ENCODE measurements at places on chromosomes 1 and 21. TPM values are rescaled to one million over a fixed set of nuclear protein-coding genes. Genes with fewer than 3 reads are reported as not detected.

Gene RPF1
- total RNA-seq = 21.8 TPM

Gene LAMC1
- 263 TPM for total RNA-seq

Gene TRIM67
- 0.04 TPM for total RNA-seq

Gene CR1L
- total RNA-seq = 0.45 TPM

Gene LCE1A
- not detected for total RNA-seq

Gene PTGFRN
- total RNA-seq = 20.4 TPM

Gene AIRE
- total RNA-seq = 0.13 TPM

Gene KDF1
- not detected for total RNA-seq

Gene DIRAS3
- 2.2 TPM for total RNA-seq

Gene SLC1A7
- 0.89 TPM for total RNA-seq
